ENCODE measurements at places on chromosomes 1 and 21.

- DNase-seq, result no peak
These were observed 4.3 kb upstream of the C1orf115 start for GRCh38 chr1:220685879-220686278.

GRCh38 chr21:39849014-39849655 lies 18.1 kb upstream of the PCP4 start:
- DNase-seq, result no peak

DNA sequence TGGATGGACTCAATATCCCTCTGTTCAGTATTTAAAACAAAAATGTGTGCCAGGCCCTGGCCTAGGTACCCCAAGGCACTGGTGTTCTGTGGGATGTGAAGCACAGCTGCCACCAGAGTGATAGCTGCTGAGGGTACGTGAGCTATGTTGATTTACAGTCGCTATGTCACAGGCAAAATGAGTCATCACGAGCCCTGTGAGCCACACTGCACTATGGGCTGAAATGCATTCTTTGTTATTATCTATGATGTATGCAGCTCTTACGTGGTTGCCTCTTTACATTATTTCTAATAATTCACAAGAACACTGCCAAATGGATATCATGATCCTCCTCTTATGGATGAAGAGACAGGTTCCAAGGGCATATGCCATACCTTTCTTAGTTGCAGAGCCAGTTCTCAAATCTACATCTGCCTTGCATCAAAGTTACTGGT lies 2.1 kb downstream of the TEX38 start:
- peak; percentile 33 for DNase-seq

DNA sequence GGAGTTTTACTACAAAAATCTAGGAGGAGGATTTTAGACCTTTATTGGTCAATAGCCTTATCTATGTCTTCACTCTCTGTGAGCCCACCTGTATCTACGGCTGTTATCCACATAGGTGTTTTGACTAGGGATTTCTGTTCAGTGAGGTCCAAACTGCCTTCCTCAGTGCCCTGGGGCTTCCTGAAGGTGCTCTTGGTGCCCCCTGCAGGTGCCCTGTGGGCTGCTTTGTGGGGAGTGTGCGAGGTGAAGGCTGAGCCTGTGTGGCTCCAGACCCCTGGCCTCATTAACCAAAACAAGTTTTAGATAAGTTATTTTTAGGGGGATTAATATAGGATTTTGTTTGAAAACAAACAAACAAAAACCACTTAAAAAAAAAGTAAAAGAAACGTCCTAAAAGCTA lies 122.5 kb downstream of the KIF26B start:
- no peak for DNase-seq

DNA sequence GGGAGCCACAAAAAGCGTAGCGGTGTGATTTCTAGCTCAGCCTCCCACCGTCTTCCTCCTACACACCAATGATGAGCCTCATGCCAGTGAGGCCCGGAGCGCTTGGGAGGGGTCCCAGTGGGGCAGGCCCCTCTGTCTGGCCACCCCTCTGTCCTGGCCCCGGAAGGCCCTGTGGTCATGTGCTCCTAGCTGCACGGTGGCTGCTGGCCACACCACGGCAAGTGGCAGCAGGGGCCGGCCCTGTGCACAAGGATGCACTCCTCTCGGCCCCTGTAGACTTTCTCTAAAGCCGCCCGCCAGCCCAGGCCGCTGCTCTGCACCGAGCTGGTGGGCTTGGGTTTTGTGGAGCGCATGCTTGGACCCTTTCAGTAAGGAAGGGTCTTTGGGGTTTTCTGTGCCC lies 53.6 kb downstream of the KCNAB2 start:
- DNase-seq, result no peak

DNA sequence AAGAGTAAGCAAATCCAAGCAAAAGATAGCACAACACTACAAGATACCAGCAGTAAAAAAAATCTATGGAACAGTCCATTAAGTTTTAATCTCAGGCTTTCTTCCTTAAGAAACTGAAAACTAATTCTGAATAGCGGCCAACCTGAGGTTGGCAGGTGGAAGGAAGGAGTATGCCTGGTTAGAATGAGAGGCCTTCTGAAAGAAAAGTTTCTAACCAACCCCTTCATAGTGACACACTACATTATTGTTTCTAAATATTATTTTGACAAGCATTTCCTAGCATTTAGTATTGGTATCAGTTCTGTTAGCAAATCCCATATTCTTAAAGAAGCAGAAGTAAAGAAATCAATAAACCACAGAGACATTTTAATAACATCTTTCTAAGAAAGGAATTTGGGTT lies 205.7 kb upstream of the PTBP2 start:
- DNase-seq, result no peak

DNA sequence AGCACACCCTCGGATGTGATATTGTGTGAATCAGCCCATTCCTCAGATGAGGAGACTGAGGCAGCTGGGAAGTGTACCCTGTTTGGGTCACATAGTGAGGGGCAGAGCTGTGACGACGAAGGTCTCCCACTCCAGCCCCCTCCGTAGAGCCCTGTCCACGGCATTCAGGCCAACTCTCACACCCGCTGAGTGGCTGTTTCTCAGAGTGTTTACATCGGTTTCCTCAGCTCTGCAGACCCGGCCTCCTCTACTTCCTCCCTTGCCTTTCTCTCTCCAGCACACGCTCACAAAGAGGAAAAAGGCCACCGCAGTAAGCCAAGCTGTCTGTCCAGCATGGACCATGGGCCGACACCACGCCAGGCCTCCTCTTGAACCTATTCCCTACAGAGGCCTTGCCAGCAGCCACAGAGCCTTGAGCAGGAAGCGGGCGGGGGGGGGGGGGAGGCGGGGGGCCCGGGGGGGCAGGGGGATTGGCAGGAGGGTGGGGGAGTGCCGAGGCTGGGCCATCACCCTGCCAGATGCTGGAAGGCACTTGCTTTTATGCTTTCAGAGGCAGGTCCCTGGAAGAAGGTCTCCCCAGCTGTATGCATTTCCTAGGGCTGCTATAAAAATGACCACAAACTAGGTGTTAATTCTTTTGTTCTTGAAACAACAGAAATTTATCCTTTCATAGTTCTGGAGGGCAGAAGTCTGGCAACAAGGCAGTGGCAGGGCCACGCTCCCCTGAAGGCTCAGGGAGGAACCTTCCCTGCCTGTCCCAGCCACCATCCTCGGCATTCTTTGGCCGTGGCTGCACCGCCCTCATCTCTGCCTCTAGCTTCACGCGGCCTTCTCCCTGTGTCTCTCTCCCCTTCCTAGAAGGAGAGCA lies 178.4 kb downstream of the PSMG1 start:
- DNase-seq, result no peak

DNA sequence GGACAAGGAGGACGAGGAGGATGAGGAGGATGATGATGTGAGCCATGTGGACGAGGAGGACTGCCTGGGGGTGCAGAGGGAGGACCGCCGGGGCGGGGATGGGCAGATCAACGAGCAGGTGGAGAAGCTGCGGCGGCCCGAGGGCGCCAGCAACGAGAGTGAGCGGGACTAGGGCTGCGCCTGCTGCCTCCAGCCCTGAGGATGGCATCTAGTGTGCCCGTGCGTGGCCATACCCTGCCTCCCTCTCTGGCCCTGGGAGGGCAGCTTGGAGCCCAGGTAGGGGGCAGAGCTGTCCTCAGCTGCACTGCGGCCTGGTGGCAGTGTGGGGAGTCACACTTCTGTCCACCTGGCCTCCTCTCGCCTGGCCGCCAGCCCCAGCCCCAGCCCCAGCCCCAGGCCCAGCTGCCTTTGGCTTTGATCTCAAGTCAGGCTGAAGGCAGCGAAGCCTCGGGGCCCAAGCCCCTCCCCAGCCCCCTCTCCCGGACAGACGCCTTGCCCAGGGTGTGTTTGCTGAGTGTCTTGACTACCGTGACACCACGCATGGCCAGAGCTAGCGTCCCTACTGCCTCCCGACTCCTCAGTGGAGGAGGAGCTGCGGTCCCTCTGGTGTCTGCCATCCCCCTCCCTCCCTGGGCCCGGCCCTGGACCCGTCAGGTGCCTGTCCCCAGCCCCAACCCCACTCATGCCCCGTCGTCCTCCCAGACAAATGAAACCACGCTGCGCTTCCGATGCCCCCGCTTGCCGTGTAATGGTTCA lies 155.2 kb downstream of the PEX14 start:
- no peak for DNase-seq

DNA sequence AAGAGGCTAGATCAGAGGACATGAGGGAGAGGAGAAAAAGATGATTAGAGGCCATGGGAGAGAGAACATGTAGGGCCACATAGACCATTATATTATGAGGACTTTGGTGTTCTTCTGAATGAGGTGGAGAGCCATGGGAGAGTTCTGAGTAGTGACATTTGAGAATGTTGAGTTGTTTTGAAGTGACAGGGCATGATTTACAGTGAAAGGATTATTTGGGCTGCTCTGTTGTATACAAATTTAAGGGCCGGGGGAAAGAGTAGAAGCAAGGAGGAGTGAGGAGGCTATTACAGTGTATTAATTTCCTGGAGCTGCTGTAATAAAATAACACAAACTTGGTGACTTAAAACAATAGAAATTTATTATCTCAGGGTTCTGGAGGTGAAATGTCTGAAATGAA lies 102.5 kb upstream of the RGS4 start:
- DNase-seq, result no peak

GRCh38 chr1:150683914-150684313 lies 13.0 kb downstream of the GOLPH3L start:
- no peak for DNase-seq

- no peak for DNase-seq
These were observed 50.1 kb downstream of the VPS13D start for GRCh38 chr1:12279728-12280464.

DNA sequence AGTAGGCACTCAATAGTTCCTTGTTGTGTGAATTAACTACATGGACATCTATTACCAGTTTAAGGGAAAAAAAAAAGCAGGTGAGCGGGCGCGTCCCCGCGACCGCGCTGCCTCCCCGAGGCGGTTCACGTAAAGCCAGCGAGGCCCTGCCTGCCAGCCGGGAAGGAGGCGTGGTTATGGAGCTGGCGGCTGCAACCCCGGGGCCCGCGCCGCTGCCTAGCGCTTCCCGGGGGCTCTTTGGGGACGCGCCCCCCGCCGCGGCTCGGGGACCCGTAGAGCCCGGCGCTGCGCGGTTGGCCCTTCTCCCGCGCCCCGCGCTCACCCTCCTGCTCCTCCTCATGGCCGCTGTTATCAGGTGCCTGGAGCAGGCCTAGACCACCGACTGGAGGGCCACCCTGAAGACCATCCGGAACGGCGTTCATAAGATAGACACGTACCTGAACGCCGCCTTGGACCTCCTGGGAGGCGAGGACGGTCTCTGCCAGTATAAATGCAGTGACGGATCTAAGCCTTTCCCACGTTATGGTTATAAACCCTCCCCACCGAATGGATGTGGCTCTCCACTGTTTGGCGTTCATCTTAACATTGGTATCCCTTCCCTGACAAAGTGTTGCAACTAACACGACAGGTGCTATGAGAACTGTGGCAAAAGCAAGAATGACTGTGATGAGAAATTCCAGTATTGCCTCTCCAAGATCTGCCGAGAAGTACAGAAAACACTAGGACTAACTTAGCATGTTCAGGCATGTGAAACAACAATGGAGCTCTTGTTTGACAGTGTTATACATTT lies 2.6 kb upstream of the CC2D1B start:
- peak; percentile 69 for DNase-seq

GRCh38 chr1:169727307-169727706 lies 6.6 kb downstream of the SELE start:
- no peak for DNase-seq

GRCh38 chr1:27928216-27928954 lies 6.4 kb upstream of the SMPDL3B start:
- no peak for DNase-seq

Data from stimulated activated CD8-positive, alpha-beta memory T cell treated with anti-CD3 and anti-CD28 coated beads, Interleukin-4, amount 100 ng/mL, for 48 hours (primary cell).